ENCODE measurements at places on chromosomes 11 and 22.
A peak's percentile ranks its signal among the peaks of the same experiment; 100 is the strongest.

DNA sequence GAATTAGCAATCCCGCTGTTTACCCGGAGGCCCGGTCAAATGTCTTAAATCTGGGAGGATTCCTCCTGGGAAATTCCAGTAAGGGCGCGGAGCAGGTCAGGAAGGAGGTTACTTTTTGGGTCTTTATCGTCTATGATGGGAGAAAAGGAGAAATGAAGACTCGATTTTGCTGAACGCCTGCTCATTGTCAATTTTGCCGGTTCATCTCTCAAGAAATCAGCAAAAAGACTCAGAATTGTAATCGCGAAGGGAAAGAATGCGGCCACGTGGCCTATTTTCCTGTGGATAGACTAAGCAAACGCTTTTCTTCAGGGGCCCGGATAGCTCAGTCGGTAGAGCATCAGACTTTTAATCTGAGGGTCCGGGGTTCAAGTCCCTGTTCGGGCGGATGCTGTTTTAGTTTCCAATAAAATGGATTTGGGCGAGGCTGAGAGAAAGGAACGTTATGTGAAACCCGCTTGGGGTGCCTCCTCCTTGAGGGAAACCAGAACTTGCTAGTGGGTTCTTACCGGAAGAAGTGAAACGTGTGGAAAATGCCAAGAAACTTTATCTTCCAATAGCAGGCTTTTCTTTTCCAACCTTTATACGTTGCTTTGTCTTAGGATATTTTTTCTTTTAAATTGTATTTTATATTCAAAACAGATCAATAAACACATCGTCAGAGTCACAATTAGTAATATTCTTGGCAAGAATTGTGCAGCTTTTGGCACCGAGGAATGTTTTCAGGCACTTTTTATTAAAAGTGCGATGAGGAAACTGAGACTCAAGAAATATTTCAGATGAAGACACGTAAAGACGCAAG, 45.0 kb downstream of the OR4D9 start:
- DNase-seq: peak; percentile 94

DNA sequence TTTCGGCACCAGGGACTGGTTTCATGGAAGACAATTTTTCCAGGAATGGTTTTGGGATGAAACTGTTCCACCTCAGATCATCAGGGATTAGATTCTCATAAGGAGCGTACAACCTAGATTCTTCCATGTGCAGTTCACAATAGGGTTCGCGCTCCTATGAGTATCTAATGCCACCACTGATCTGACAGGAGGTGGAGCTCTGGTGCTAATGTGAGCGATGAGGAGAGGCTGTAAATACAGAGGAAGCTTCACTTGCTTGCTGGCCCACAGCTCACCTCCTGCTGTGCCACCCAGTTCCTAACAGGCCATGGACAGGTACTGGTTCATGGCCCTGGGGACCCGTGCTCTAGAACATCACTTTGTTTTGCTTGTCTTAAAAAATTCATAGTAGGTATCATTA, 41.8 kb upstream of the AMPD3 start:
- DNase-seq: no peak

DNA sequence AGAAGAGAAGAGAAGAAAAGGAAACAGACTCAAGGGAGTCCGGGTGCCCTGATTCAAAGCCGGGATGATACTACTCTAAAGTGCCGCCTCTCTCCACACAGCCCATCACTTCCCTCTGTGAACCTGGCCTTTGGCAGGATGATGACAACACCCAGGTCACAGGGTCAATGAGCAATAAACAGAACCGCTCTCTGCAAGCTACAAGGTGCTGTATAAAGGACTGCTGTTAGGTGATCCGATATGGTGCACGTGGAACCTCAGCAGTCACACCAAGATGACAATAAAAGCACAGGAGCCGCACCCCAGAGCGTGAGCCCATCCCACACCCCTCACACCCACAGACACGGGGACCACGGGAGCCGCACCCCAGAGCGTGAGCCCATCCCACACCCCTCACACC, 10.7 kb downstream of the TTLL1 start:
- no peak for DNase-seq

GRCh38 chr11:64848214-64848825, 3.9 kb upstream of the CDC42BPG start:
- no peak for DNase-seq

DNA sequence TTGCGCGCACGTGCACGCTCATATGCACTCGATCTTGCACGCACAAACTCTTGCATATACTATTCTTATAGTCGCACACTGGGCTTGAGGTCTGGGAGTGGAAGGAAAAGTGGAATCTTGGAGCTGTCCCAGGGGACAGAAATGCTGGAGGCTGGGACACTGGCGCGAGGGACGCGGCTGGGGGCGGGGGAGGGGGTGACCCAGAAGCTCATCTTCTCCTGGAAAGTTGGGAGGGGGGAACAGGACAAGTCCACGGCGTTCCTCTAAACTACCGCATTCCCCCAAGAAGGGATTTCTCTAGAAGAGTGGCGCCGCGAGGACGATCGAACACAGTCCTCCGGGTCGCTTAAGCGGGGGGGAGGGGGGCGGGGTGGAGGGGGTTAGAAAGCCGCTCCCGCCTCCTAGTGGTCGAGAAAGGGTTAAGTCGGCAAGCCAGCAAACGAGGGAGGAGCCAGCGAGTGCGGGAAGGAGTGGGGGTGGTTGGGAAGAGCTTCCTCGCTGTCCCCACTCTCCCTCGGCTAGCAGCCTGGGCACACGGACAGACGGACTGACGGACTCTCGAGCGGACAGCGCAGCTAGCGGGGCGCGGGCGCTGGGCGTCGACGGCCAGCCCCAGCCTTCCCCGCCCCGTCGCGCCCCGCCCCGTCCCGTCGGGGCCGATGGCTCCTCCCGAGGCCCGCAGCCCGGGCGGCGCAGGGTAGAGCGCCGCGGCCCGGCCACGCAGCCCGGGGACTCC, at the start of gene RTN4RL2:
TSS of gene RTN4RL2 (plus strand) at position 507 of the 736 bp plus-strand sequence. CDS start 338 bp downstream, outside the sequence.
- peak; percentile 91 for DNase-seq
